ENCODE measurements at places on chromosomes 13 and 19.

DNA sequence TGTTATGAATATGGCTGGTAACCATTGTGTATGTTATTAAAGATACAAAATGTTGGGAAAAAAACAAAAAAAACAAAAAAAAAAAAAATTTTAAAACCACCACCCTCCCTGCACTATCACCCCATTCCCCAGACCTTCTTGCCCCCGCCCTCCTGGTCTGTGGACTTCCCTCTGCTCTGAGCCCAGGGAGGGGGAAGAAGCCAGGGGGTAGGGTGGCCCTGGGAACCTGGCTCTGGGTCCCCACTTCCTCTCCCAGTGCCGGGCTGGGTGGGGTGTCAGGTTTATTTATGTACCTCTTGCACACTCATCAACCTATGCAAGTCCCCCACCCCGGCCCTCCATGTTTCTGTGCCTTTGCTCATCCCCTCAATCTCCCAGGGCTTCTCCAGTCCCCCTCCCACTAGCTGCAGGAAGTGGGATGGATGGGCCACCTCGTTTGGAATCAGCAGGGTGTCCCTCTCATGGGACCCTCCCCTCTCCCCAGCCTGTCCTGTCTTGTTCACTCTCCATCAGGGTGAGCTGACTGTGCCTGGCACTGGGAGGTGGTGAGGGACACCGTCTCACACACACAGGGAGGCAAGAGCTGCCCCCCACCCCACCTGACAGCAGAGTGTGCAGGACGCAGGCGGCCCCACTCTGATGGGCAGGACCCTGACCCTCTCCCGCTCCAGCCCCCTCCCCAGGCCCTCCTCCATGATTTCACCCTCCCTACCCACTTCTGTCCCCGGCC, 5.9 kb downstream of the PAF1 start:
- DNase-seq, result no peak

GRCh38 chr13:31930901-31931522, 100.6 kb upstream of the FRY start:
- no peak for DNase-seq

GRCh38 chr13:66558506-66558905, 671.6 kb downstream of the PCDH9 start:
- DNase-seq, result no peak

DNA sequence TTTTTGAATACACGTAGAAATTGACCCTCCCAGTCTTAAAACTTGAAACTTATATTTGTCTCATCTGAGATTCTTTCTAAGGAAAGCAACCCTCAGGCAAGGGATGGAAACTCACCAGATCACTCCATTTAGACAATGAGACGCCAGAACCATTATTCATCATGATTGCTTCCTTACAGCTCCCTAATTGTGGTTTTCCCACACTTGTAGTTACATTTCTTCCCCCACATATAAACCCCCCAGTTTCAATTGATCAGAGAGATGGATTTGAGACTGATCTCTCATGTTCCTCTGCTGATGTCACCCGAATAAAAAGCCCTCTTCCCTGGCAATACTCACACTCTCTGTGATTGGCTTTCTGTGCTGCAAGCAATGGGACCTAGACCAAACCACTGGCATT, 197.9 kb upstream of the STARD13 start:
- DNase-seq, result no peak

DNA sequence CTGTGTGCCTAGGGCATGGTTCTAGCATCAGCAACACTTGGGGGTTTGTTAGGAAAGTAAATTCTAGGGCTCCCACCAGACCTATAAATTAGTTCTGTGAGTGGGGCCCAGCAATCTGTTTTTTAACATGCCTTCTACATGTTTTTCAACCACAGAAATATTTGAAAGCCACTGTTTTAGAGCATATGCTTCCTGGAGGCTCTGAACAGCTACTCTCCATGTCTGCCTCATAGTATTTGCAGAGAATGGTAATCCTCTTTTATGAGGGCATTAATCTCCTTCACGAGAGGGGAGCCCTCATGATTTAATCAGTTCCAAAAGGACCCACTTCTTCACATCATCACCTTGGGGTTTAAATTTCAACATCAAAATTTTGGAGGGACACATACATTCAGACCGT, 6.0 kb downstream of the SPATA13 start:
- no peak for DNase-seq

DNA sequence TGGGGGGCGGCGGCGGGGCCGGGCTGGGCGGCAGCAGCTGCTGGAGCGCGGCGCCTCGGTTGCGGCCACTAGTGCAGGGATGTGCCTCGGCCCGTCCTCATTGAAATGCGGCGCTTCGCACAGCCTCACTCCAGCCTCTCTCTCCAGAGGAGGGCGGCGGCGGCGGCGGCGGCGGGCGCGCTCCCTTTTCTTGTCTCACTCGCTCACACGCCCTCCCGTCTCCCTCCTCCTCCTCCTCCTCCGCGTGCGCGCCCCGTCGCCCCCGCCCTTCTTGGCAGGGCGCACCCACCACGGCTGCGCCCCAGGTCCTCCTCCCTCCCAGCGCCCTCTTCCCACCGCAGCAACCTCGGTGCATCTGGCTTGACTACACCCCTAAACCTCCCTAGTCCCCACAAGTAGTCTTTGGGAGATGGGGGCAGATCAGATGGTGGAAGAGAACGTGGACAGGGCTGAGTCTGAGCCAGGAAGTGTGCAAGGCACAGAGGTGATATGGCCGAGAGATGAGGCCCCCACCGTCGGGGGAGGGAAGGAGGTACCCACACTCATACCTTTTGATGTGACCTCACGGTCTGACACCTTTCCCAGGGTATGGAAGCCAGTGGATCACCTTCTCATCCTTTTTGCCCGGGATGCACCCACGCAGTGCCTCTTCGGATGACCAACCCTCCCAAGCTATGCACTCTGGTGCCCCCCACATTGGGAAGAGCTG, at the start of gene DCLK1:
TSS of gene DCLK1 (minus strand) at position 161 of the 709 bp plus-strand sequence.
- no peak for DNase-seq

DNA sequence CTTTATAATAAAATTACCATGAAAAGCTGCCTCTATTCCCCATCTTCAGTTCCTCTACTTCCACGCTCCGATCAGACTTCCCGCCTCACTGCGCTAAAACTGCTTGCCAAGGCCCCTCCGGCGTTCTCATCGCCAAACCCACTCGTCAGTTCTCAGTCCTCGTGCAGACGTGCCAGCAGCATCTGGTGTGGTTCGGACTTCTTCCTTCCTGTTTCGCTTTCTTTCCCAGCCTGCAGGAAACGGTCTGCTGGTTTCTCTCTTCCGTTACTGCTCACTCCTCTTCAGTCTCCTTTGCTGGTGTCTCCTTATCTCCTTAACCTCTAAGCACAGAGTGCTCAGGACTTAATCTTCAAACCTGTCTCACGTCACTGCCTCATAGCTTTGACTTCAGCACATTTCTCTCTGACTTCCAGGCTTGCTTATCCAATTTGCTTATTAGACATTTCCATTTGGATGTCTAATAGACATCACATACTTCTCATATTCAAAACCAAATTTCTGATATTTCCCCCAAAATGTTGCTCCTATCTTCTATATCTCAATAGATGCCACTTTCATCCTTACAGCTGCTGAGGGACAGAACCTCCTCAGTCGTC, 40.3 kb downstream of the RCBTB2 start:
- no peak for DNase-seq

Data from NCI-H1417 treated with DMSO at 0.1 percent for 48 hours (cell line).